ELR (cell line): ENCODE measurements at places on chromosomes 7 and 10.
A peak's percentile ranks its signal among the peaks of the same experiment; 100 is the strongest.

GRCh38 chr7:26930201-26930600 lies 65.8 kb upstream of the SKAP2 start:
- DNase-seq: no peak

GRCh38 chr7:13577566-13578145 lies 411.8 kb downstream of the ETV1 start:
- peak; percentile 69 for DNase-seq

GRCh38 chr7:770741-771166 lies 43.7 kb upstream of the PRKAR1B start:
- DNase-seq: no peak

- DNase-seq: no peak
These were observed 44.9 kb upstream of the SHH start for GRCh38 chr7:155857141-155857540.

DNA sequence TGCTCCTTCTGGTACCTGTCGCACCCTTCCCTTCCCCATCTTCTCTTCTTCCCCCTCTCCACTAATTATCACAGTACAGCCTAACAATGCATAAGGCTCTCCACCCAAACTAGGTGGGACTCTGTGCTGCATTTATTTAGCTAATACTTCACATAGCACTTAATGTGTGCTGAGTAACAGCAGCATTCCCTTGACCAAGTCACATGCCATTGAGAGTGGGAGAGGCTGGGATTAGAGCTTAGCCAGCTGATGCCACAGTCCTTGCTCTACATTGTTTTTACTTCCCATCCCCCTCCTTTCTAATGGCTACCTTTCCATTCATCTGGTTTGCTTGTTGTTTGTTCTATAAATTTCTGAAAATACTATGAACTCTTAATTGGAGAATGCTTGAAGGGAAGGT lies 426.9 kb downstream of the LRMDA start:
- DNase-seq: no peak

- peak; percentile 36 for DNase-seq
These were observed 94.3 kb downstream of the ZEB1 start for GRCh38 chr10:31413325-31413724.

GRCh38 chr10:24950439-24950838 lies 2.0 kb downstream of the PRTFDC1 start:
- no peak for DNase-seq

- no peak for DNase-seq
These were observed 38.7 kb downstream of the CALML5 start for GRCh38 chr10:5460468-5461202.

DNA sequence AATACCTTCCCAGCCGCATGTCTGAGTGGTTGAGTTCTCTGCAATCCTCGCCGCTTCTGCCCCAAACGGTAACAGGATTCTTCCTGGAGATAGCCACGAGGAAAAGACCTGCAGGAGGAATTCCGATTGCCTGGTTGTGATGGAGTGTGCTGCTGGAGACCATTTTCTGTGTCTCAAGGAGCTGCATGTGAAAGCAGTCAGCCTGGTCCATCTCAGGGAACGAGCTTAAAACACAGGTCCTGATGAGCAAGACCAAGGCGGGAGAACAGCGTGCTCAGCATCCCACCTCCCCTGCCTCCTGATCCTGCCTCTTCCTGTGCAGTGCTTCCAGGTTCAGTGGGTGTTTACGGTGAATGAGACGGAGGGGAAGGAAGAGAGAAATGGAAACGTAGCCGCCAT lies 26.5 kb downstream of the VIPR2 start:
- DNase-seq: no peak

DNA sequence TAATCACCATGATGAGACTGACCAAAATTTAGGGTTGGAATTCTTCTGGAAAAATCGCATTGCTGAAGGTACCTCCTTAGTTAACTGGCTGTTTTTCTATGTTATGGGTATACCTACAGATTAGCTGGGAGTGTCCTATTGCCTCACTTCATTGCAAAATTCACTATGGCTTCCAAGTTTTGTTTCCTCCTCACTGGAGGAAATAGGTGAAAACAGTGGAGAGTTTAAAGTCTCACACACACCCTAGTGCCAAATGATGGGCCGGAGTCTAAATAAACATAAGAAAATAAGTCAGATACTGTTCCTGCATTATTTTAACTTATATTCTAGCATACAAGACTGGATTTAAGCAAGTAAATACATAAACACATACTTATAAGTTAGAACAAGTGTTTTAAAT lies 98.2 kb downstream of the AHR start:
- DNase-seq: no peak
